ENCODE measurements at places on chromosomes 11 and 22.

- DNase-seq, result no peak
Observed at GRCh38 chr11:112049777-112050176, 24.0 kb downstream of the PIH1D2 start.

DNA sequence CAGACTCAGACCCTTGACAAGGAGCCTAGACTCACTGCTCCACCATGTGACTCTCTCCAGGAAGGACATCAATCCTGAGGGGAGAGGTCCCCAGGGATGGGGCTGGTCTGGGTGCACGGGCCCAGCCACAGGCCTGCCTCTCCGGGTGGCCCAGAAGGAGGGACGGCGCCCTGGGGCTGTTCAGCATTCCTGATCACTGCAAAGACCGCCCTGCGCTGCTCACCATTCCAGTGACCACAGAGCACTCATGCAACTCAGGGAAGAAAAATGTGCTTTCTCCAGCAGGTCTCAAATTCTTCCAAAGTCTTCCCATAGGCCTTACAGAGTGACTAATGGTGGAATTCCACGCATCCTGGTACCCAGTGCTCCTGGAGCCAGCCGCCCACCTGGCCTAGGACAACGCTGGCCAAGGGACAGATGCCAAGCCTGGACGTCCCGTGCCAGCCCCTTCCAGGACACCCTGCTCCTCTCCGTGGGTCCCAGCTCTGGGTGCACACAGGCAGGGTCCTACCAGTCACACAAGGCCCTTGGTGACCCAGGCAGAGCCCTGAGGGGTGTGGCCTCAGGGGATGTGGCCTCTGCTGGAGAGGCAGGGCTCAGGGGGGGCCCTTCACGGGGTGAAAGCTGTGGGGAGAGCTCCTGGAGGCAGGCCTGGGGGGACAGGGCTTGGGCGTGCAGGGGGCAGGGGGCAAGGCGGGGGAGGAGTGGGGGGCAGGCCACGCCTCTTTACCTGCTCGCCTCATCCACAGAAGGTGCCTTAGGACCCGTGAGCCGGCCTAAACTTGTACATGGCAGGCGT lies 178.8 kb downstream of the IGLL1 start:
- no peak for DNase-seq

DNA sequence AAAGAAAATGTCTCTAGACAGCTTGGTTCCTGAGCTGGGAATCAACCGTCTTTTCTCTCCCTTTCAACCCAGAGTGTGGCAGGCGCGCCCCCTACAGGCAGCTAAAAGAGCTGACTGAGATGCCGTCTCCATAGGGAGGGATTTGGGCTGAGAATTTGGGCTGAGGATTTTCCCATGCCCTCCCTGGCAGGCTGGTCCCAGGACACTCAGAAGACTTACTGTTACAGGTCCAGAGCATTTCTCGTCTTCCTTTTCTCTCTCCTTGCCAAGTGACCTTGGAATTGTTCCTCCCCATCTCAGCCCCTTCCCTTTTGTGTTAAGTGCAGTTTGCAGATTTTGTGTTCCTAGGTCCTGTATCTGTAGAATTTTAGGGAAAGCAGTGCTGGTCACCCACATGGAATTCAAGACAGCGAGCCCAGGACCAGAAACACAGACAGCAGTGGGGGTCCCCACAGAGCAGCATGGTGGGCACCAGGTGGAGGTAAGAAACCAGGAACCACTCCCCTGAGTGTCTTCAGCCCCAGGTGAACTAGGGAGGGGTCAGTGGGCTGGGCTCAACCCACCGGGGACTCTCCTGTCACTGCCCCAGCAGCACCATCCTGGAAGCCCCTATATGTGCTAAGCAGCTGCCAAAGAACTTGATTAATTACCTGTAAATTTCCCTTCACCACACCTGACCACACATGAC lies 9.9 kb upstream of the IGLL5 start:
- no peak for DNase-seq

DNA sequence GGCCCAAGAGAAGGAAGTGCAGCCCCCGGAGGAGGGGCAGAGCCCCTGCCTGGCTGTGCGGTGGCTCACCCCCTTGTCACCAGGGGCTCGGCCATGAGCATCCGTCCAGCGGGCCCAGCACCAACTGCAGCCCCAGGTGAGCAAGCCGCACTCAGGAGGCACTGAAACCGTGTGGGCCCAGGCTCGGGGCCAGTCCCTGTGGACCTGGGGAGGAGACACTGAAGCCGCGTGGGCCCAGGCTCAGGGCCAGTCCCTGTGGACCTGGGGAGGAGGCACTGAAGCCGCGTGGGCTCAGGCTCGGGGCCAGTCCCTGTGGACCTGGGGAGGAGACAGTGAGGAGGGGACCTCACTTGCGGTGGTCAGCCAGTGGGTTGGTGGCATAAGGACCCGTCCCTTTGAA lies 13.9 kb downstream of the LSP1 start:
- DNase-seq, result no peak

DNA sequence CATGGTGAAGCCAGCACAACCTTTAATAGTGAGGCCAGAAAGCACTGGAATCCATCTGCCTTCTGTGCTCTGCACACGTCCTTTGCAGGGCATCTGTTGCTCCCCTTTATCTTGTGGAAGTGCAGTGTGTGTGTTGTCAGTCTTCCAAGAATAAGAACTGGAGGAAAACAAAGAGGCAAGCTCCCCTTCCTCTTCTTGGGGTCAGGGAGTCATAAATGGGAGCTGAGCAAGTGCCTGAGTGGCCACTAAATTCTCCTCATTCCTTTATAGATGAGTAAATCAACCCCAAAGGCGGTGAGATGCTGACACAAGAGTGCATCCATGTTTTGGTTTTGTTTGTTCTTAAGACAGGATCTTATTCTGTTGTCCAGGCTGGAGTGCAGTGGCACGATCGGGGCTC lies 38.3 kb downstream of the WT1 start:
- DNase-seq, result no peak

GRCh38 chr11:70640408-70640807 lies 242.1 kb downstream of the CTTN start:
- DNase-seq, result no peak

DNA sequence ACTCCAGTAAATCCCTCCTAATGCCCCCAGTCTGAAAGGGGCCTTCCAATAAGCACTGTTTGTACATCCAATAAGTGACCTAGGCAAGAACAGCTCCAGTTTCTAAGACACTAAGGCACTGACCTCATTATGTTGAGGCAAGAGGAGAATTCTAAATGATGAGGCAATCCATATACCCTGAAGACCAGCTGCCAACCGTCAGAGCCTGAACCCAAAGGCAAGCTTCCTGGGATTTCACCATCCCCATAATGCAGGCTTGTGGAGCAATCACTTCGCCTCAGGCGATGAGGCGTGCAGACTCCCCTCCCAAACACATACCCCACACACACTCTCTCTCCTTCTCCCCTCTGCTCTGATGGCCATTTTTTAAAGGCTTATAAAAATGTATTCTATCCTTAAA lies 49.5 kb downstream of the LGR4 start:
- DNase-seq, result no peak

GRCh38 chr22:25677631-25678030 lies 64.4 kb upstream of the MYO18B start:
- no peak for DNase-seq

Measured in hippocampal formation (tissue), 2 donors.